ENCODE measurements at places on chromosomes 7 and 10. TPM values are rescaled to one million over a fixed set of nuclear protein-coding genes. Genes with fewer than 3 reads are reported as not detected.

The ATRNL1 gene
- polyA plus RNA-seq: 0.01 TPM

The SKIDA1 gene
- polyA plus RNA-seq: 0.73 TPM

The SPDYE6 gene
- not detected for polyA plus RNA-seq

The GATA3 gene
- polyA plus RNA-seq: not detected

DNA sequence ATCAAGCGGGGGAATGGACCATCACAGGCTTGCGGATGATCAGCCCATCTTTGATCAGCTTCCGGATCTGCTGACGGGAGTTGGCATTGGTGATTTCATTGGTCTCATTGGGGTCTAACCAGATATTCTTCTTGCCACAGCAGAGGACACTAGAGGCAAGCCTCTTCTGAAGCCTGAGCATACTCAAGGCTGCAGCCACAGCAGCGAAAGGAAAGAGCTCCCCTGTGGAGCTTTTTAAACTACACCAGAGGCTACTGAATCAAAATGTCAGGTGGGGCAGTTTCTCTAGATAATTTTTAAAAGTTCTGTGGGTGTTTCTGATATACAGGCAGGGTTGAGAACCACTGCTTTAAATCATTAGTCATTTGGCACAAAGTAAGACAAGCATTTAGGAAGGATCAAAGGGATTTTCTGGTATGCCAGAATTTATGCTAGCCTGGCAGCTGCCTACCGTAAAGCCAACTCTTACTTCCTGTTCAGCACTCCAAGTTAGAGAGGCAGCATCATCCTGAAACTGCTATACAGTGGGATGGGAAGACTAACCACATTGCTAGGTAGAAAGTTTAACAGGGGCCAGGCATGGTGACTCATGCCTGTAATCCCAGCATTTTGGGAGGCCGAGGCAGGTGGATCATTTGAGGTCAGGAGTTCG lies 7.0 kb downstream of the NAPEPLD start:
- DNase-seq: no peak

DNA sequence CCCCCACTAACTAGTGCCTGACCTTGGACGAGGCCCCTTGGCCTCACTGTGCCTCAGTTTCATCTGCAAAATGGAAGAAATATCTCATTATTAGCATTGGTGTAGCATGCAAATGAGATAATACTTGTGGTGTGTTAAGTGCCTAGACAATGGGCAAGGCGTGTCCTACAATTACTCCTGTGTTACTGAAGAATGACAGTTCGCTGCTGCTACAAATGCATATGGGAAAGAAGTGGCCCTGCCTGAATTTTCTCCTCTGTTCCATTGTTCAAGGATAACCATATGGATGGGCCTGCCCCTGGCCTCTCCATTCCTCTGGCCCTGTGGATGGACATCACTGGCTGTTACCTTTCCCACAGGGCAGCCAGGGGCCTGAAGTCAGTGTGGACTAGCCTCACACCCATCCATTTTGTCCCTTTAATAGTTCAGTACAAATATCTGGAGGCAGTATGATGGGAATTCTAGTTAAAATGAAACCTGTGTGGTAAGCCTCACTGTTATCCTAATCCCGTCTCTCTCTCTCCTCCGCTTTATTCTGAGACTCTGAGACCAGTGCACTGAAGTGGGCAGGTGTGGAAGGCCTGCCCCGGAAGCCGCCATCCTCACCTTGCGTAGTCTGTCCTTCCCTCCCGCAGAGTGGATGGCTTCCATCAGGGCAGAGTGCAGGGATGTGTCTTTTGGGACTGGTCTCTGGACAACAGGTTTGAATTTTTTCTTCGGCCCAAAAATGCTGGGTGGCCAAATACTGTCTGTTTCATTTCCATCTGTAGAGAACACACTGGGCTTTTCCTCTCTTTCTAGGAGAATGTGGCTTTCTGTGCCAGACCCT lies 244.6 kb upstream of the GRB10 start:
- no peak for DNase-seq

DNA sequence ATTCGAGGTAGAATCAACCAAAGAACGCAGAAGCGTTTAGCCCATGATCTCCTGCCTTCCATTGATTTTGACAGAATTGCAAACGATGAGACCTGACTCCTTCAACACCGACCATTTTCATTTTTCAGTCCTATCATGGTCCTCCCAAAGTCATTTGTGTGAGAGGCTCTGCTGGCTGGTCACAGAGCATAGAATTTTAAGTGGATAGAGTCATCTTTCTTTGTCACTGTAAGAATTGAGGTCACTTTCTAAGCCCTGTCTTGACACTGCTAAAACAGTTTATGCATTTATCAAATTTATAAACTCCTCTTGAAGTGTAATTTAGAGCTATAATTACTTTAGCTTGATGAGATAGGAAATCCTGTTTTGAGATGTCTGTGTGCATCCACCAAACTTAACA lies 72.0 kb downstream of the UBE3C start:
- no peak for DNase-seq

DNA sequence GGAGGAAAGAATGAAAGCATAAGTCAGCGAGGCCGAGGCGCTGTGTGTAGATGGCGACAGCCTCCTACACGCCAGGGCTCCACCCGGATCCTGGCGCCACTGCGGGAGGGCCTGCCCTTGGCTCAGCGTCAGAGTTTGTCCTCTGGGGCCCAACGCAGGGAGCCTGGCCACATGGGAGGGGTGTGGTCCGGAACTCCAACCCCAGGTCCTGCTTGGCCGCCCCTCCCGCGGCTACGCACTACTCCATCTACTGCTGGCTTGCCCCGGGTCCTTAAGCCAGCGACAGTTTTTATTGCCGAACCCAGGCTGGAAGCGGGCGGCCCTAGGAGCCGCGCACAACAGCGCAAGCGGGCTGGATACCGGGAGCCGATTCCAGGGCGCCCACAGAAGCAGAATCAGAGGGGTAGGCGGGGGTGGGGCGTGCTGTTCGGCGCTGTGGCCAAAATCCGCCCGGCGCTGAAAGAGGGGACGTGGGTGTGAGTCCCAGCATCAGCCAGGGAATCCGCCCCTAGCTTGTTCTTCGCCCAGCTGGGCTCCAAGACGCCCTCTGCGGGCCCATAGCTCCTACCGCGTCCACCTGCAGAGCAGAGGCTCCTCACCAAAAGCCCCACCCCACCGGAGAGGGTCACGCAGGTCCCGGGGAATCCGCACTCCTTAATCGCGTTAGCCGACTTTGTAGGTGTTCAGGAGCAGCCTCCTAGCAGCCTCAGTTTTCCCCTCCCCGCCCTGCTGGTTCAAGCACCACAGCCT lies 4.5 kb downstream of the KAZALD1 start:
- peak; percentile 86 for DNase-seq

- DNase-seq: peak; percentile 36
Measured at GRCh38 chr10:33273295-33274002, 61.0 kb downstream of the NRP1 start.

DNA sequence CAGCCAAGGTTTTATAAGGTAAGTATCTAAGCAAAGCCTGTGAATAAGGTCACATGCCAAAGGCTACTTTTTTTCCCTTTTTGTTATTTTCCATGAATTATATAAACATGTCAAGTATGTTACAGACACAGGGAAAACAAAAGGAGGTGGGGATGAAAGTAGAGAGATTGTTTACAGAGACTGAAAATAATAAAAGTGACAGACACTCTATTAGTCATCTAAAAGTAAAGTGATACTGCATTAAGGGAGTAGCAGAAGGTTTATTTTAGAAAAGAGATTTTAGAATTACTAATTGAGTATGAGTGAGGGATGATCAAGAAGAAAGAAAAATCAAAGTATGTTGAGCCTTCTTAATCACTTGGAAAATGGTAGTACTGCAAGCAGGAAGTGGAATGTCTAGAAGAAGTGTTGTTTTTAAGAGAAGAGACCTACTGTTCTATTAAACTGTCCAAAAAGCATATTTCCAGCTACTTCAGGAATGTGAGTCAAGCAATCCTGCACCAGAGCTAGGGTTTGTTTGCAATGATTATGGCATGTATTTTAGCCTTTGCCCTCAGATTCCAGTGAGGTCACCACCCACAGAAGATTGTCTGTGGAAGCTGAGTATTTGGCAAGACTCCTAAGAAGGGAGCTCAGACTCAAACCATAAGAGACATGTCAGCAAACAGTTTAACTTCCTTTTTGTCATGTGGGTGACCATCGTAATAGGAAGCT lies 177.9 kb upstream of the PLXDC2 start:
- peak; percentile 66 for DNase-seq

- DNase-seq: no peak
Measured at GRCh38 chr7:70143075-70144044, 545.1 kb downstream of the AUTS2 start.

DNA sequence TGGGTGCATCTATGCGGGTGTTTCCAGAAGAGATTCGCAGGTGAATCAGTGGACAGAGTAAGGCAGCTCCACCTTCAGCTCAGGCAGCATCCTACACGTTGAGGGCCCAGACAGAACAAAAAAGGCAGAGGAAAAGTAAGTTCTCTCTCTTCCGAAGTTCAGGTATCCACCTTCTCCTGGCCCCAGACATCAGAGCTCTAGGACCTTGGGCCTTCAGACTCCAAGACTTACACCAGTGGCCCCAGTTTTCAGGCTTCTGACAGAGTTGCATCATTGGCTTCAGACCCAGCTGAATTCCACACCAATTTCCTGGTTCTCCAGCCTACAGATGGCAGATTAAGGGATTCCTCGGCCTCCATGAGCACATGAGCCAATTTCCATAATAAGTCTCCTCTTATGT lies 102.2 kb upstream of the GPR26 start:
- DNase-seq: no peak
